GM13977 (cell line): ENCODE measurements at places on chromosomes 2 and 18.

DNA sequence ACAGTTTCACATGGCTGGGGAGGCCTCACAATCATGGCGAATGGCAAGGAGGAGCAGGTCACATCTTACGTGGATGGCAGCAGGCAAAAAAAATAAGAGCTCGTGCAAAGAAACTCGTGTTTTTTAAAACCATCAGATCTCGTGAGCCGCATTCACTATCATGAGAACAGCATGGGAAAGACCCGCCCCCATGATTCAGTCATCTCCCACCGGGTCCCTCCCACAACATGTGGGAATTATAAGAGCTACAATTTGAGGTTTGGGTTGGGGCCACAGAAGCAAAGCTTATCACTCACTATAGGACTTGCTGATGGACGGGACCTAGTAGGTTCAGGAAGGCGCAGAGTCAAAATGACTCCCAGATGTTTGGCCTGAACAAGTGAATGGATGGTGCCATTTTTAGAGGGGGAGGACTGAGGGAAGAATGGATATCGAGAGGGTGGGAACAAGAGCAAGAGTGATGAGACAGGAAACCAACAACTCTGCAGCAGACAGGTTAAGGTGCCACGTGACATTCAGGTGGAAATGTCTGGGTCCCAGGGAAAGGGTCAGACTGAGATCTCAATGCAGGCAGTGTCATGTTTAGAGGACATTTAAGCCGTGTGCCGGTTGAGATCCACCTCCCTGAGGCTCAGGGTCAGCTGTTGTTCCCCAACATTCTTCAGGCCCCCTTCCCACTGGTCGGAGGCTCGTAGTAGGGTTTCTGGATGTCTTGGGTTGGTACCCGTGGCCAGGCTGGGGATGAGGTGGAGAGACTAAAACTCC, 85.7 kb downstream of the MYCN start:
- no peak for DNase-seq

DNA sequence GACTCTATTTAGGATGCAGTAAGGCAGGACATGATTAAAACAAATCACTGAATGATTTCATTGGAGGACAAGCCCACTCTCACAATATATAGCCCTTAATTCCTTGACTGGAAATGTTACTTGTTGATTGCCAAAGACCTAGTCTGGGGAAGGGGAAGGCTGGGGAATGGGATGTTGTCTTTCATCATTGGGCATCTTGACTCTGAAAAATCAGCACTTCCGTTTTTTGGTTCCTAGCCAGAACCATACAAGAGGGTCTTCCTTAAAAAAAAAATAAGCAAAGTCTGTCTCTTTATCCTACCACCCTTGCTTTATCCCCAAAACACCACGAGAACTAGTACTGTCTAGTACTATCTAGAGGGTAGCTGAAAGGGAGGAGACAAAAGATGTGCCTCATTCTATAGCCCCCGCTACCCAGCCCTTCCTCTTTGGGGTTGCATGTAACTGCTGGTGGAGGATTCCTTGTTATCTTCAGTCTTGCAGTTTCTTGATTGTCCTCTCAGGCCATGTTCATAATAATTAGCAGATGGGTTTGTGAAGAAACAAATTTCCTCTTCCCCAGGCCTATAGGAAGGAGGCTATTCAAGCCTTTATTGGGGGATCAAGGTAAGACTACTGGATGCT, 55.8 kb downstream of the NEMP2 start:
- DNase-seq: no peak

DNA sequence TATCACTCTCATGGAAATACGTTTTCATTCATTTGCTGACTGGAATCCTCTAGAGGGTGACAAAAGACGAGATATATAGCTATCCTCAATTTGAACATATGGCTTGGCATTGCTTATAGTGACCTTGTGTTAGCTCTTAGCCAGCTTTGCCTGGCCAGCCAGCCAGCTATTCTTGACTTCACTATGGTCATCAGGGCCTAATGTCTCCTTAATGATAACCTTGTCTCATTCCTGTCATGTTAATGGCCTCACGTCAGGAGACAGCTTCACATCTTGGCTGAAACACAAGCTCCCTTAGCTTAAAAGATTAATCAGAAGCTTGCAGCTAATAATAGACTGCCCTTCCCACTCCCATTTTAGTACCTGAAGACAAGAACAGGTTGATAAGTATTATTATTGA, 1517.5 kb upstream of the PIK3C3 start:
- DNase-seq: no peak

DNA sequence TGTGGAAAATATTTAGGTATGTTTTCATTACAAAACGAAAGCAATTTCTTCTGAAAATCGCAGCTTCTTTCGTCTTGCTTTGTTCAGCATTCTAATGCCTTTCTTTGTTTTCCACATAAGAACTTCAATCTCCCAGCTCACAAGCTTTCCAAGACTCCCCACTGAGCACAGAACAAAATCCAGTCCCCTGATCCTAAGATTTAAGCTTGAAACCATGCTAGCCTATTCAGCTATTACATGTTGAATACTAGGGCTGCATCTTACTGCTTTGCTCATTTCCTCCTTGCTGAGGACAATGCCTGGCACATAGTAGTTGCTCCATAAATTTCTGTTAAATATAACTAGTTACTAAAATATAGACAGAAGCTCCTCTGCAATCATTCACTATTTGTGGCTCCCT, 160.6 kb downstream of the GALNT3 start:
- no peak for DNase-seq

GRCh38 chr18:32019251-32019948, 775 bp downstream of the RNF125 start:
- peak; percentile 62 for DNase-seq

DNA sequence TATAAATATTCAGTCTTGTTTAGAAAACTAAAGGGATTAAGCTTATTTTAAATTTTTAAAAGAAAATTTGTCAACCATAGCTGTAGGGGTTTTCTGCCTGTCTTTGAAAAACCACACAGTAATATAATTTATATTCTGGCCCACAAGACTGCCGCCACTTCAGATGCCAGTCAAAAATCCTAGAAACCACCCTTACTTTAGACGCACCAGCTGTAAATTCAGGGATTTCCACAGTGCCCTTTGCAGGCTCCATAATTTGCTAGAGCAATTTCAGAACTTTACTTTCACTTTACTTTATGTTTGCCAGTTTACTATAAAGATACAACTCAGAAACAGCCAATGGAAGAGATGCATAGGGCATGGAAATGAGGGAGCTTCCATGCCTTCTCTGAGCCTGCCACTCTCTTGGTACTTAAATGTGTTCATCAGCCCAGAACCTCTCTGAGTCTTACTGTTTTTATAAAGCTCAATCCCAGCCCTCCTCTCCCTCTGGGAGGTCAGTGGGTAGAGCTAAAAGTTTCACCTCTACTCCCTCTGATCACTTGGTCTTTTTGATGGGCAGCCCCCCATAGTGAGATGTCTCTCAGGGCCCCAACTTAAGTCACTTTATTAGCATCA, 63.3 kb downstream of the KYNU start:
- no peak for DNase-seq

DNA sequence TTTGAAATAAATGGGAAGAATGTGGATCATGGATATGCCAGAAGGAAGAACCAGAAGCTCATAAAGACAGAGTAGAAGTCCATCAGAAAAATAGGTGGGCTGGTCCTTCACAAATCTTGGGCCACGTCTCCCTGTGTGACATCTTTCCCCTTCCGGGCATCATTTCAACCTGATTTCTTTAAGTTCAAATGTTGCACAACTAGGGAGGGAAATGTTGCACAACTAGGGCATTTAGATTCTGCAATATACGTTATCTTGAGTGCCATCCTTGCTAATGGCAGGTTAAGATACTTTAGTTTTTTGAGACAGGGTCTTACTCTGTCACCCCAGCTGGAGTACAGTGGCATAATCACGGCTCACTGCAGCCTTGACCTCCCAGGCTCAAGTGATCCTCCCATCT, 129.6 kb downstream of the CERS6 start:
- DNase-seq: no peak

- DNase-seq: no peak
Measured at GRCh38 chr2:240269380-240269779, 128.9 kb upstream of the OTOS start.

DNA sequence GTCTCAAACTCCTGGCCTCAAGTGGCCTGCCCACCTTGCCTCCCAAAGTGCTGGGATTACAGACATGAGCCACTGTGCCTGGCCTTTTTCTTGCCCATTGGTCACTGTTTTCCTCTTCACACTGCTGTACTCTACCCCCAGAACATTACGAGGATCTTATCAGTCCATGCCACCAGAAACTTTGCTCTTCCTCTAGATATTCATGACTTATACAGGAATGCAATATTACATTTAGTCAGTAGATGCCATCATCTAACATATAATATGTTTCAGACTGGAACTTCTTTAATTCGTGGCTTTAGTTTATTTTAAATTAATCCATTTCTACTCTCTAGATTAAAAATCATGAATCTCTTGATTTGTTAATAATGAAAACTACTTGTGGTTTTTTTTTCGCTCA, 135.5 kb downstream of the COMMD1 start:
- DNase-seq: no peak

DNA sequence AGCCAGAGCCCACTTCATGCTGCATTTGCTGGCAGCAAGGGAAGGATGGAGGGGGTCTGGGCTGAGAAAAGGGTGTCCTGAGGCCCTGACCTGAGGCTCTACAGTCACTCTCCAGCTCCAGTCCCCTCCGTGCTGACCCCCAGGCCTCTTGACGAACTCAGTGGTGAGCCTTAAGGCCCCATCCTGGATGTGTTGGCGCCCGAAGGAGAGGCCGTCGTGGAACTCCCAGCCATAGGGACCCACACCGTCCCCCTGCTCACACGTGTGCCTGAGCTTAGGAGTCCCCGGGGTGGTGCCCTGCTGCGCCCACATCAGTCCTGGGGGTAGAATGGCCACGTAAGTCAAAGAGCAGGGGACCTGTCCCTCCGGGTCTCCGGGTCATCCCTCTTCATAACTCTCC, 776 bp downstream of the MOGS start:
- no peak for DNase-seq

DNA sequence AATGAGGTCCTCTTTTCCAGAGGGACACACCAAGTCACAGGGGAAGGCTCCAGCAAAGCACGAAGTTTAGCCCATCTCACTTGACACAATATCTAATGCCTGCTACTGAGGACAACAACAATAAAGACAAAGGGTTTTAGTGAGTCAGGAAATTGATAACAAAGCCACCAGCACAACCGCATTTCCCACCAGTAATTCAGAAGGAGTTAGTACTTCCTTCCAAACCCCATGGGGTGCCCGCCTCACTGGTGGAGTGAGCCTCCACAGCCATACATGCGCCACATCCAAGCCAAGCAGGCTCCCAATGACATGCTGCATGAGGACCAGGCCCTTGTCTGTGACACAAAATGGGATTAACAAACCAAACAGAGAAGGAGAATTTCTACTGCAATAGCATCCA, 40.1 kb downstream of the MRPL35 start:
- DNase-seq: no peak

DNA sequence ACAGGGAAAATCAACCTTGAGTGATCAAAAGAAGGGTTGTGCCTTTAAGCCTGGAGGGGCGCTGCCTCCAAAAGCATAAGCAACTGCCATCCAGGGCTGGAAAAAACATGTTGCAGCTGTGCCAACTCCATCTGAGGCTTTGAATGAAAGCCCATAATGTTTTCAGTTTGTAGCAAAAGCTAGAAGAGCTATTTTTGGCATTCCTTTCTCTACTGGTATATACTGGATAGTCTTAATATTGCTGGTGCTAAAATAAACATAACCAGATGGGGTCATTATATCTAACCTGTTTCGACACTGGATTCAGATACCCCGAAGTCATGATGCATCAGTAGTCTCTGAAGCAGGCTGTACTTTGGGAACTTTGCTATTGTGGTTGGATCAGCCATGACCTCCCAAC, 25.1 kb downstream of the ANXA4 start:
- DNase-seq: no peak

DNA sequence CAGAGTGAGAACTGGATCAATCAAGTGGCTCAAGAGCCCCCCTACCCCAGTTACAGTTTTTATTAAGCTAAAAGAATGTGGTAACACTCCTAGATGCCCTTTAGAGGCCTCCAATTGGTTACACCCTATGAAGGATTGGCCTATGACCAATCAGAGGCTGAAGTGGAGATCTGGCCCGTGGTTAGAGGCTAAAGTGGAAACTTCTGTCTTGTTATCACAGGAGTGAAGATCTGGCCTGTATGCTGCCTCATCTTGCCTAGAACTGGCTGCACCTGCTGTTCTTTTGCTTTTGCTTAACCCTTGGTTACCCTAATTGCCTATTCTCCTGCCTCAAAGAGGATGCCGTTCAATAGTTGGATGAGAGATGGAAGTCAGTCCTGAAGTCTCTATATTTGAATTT, 100.1 kb upstream of the MAP2 start:
- DNase-seq: no peak

DNA sequence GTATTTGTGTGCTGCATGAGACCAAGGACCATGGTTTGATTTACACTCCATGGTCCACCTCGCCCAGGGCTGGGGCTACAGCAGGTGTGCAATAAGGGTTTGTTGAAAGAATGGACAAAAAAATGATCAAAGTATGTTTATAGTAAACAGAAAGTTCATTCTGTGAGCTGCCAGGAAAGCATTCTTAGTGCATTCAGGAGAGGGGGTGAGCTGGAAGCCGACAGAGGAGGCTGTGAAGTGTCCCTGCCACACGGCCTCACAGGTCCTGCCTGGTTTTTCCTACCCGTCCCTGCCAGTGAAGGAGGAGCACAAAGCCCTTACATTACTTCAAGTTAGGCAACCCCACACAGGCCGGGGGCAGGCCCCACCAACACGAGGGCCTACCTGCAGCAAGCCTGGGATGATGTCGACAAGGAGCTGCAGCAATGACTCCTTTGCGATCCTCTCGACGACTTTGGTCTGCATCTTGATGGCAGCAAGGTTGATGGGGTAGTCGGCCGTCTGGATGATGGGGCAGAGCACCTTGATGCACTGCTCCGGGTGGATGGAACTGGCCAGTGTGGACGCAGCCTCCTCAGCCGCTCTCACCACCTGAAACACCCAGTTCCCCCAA, 63.2 kb upstream of the TFCP2L1 start:
- DNase-seq: no peak

DNA sequence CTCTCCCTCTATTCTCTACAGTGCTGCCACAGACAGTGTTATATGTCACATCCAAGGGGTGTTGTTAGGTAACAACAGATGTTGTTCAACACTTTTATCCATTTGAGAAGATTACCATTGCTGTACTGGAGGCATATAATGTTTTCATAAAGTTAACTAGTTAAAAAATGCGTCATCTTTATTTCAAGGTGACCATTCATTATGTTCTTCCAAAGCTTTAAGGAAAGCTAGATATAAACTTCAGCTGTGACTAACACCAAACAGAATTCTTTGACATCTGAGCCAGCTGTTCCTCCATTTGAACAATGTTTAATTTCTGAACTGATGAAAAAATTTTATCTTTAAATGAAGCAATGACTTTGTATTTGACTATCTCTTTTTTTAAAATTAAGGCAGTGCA, 1099.6 kb upstream of the TMEFF2 start:
- DNase-seq: no peak

GRCh38 chr2:199261239-199261638, 196.5 kb downstream of the SATB2 start:
- no peak for DNase-seq
